ENCODE measurements at places on chromosomes 12 and 14. TPM values are rescaled to one million over a fixed set of nuclear protein-coding genes. Genes with fewer than 3 reads are reported as not detected.

- DNase-seq: no peak
These were observed 269.1 kb downstream of the NAV3 start for GRCh38 chr12:78099806-78100205.

DNA sequence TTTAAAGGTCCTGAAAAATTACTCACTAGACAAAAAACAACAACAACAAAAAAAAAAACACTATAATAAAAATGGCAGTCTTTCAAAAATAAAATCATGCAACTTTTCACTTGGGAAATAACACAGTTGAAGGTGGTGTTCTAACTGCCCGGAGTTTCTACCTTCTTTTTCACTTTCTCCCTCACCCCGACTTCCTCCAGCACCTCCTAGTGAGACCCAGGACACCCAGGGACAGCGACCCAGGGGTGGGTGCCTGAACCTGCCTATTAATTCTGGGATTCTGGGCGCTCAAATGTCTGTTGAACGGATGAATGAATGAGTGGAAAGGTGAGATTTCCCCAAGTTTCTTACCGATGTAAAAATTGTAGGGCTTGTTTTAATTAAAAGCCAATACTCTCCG, 2.0 kb upstream of the FZD10 start:
- no peak for DNase-seq

- no peak for DNase-seq
These were observed 43.7 kb downstream of the HELB start for GRCh38 chr12:66345956-66346355.

DNA sequence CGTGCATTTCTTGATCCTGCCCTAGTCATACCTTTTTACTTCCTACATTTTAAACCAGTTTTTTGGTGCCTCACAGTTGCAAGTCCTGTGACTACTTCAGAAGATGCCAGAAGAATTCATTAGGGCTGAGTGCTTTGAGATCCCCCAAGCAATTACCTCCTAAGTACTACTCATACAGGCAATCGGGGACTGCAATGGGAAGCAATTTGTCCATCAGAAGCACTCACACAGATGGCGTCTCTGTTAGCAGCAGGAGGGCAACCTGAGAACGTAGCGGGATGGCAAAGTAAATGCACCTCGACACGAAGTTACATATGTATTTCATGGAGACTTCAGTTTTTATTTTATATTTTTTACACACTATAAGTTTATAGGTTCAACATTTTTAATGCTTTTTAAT, 188.3 kb downstream of the CAPZA3 start:
- DNase-seq: no peak

TM9SF1 gene
- polyA plus RNA-seq: 24.6 TPM

Data from H1 (cell line).